Osteocyte (in vitro differentiated cells): ENCODE measurements at places on chromosomes 13 and 19. TPM values are rescaled to one million over a fixed set of nuclear protein-coding genes. Genes with fewer than 3 reads are reported as not detected.

DNA sequence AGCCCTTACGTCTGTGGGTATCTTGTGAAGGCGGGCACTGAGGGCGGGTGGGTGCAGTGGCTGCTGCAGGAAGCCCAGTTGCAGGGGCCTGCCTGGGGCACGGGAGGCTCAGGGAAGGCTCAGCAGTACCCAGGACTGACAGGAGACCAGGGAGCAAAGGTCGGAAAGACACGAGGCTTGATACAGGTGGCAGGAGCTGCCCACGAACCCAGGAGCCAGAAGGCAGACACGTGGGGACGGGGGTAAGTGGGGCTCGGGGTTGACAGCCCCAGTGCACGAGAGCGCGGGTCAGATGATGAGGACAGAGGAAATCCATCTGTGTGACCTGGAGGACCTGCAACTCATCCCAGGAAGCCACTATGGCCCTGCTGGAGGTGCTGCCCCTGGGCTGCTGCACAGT is 25.3 kb downstream of the ELAVL1 start:
- DNase-seq = no peak

GRCh38 chr13:105972306-105972721 is 563.1 kb downstream of the EFNB2 start:
- DNase-seq = no peak

DNA sequence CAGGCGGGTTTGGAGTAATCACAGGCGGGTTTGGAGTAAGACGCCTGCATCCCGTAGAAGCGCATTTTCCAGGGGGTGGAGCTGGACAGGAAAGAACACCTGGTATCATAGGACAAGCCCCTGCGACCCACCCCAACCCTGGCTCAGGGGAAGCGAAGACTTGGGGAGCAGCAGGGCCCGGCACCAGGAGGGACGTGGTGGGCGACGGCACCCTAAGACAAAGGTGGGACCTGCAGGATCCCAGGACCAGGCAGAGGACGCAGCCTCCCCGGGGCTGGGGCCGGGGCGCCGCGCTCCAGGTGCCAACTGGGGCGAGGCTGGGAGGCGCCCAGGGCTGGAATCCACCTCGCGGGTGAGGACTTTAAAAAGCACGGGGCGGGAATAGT is 520 bp downstream of the ZNF600 start:
- DNase-seq = no peak

GRCh38 chr19:53980539-53981375 is 10.7 kb upstream of the CACNG6 start:
- no peak for DNase-seq

DNA sequence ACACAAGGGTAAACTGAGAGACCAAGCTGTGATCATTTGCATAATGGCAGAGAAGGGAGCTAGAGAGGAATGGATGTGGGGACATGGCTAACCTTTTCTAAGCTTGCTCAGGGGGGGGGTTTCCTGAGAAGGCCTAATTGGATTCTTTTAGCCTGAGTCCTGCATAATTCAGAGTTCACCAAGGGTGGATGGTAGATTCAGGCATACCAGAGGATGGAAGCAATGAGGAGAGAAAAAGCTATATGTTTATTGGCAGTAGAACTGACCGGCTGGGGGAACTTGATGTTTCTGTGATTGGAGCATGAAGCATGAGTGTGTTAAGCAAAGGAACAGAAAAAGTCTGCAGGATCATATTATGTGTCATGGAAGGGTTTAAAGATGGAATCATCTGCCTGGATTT is 65.9 kb upstream of the KLF12 start:
- DNase-seq = no peak

DNA sequence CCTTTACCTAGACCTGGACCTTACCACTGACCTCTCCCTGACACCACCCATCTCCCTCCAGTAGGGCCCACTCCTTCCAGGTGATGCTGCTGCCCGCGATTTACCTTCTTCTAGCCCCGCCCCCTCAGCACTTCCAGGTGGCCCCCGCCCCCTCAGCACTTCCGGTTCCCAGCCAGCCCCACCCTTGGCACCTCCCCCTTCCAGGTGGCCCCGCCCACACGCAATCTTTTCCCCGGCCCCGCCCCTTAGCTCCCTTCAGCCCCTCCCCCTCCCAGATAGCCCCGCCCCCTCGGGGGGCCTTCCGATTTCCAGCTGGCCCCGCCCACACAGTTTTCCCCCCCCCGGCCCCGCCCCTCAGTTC is 586 bp downstream of the LIG1 start:
- DNase-seq = peak; percentile 89

- DNase-seq = no peak
Observed at GRCh38 chr19:2101417-2102335, 5.0 kb downstream of the IZUMO4 start.

GRCh38 chr19:38684078-38684861 is 36.8 kb downstream of the ACTN4 start:
- no peak for DNase-seq

DNA sequence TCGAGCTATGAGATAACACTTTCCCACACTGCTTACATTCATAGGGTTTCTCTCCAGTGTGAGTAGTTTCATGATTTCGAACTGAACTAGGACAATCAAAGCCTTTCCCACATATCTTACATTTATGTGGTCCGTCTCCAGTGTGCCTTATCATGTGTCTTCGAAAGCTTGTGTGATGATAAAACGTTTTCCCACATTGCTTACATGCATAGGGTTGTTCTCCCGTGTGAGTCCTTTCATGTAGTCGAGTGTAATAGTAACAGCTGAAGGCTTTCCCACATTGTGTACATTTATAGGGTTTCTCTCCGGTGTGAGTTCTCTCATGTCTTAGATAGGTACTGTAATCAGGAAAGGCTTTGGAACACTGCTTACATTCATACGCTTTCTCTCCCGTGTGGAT is 16.3 kb downstream of the ZNF823 start:
- no peak for DNase-seq

The NLRP5 gene
- total RNA-seq = not detected in 2 replicates

- DNase-seq = peak; percentile 83
Observed at GRCh38 chr13:28532388-28533124, 37.6 kb upstream of the FLT1 start.

DNA sequence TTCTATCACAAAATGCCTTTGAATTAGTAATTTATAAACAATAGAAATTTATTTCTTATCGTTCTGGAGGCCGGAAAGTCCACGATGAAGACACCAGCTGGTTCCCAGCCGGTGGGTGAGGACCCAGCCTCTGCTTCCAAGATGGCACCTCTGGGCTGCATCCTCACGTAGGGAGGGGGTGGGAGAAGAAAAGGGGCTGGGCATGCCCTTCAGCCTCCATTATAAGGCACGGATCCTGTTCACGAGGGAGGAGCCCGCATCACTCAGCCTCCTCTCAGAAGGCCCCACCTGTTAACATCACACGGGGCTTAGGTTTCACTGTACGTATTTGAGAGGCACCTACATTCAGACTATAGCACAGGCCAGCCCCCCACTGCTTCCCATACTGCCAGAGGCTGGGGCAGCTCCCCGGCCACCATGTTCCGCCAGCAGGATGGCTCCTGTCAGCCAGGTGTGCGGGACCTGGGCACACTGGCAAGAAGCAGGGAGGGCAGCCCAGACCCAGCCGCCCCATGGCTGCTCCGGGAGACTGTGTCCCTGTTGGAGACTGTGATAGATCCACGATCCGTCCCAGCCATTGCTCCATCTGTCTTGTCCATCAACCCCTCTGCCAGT is 131.6 kb downstream of the SOX1 start:
- DNase-seq = no peak

DNA sequence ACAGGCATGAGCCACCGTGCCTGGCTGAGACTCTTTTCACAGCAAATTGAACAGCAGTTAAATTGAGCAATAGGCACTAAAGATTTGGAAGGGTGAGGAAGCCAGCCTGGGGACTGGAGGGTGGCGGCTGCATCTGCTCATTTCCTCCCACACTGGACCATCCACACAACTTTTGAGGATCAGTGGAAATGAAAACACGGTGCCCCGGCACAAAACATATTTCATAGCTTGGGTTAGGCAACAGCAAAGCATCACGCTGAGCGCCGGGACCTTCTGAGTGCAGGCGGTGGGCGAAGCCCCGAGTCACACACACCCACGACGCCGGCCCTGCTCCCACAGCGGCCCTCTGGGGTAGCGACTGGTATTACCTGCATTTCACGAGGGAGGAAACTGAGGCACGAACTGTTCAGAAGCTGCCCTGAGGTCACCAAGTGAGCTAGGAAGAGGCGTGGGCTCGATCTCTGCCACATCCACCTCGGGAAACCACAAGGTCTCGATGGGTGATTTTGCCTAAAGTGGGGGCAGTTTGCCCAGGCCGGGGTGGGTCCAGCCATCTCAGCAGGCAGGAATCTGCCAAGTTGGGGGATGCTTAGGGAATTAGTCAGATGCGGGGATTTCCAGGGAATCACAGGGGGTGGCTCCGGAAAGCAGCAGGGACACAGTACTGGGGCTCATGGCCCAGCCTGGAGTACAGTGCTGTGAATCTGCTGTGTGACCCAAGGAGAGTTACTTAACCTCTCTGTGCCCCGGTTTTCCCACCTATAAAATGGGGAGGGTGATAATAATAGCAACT is 3.5 kb upstream of the SBNO2 start:
- no peak for DNase-seq

The BLOC1S3 gene
- total RNA-seq = 16.9 and 23.1 TPM in 2 replicates

- DNase-seq = no peak
Observed at GRCh38 chr19:4653793-4654436, 14.6 kb downstream of the TNFAIP8L1 start.

DNA sequence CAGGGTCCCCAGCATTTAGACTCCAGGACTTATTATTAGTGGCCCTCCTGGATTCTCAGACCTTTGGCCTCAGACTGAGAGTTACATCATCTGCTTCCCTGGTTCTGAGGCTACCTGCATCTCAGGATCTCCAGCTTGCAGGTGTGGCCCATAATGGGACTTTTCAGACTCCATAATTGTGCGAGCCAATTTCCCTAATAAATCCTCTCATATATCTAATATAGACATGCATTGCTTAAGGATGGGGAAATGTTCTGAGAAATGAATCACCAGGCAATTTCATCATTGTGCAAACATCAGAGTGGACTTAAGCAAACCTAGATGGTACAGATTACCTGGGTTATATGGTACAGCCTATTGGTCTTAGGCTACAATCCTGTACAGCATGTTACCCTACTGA is 116.5 kb upstream of the FBXL3 start:
- no peak for DNase-seq

The CNN1 gene
- 8.1 and 9.9 TPM in 2 replicates for total RNA-seq

The JUND gene
- 203 and 241 TPM in 2 replicates for total RNA-seq

The S1PR2 gene
- total RNA-seq = 21.8 and 23.6 TPM in 2 replicates

DNA sequence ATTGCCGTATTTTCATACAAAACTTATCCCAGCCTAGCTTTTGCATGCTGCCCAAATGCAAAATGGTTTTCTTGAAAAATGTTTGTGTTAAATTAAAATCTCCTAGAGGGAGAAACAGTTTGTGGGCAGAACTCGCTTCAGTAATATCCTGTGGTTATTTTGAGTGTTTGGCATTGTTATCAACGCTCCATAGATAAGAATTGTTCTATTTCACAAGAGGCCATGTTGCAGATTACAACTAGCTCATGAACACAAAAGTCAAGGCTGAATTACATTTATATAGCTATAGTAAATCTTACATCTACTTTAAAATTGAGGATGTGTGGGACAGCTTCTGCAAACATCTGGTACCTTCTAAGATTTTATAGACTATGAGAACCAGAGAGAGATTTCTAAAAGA is 447.9 kb downstream of the DCT start:
- no peak for DNase-seq

- DNase-seq = no peak
Observed at GRCh38 chr19:40103600-40103999, 12.9 kb upstream of the ZNF780A start.

The OLFM2 gene
- total RNA-seq = 208 and 236 TPM in 2 replicates

The ZNF254 gene
- total RNA-seq = 18.7 and 19.2 TPM in 2 replicates

The OR7A5 gene
- total RNA-seq = not detected in 2 replicates

- no peak for DNase-seq
Observed at GRCh38 chr19:27671876-27672275, 1541.1 kb downstream of the UQCRFS1 start.

The ZNF571 gene
- total RNA-seq = 5.9 and 8.1 TPM in 2 replicates

The PSPN gene
- 3.2 and 3.5 TPM in 2 replicates for total RNA-seq

DNA sequence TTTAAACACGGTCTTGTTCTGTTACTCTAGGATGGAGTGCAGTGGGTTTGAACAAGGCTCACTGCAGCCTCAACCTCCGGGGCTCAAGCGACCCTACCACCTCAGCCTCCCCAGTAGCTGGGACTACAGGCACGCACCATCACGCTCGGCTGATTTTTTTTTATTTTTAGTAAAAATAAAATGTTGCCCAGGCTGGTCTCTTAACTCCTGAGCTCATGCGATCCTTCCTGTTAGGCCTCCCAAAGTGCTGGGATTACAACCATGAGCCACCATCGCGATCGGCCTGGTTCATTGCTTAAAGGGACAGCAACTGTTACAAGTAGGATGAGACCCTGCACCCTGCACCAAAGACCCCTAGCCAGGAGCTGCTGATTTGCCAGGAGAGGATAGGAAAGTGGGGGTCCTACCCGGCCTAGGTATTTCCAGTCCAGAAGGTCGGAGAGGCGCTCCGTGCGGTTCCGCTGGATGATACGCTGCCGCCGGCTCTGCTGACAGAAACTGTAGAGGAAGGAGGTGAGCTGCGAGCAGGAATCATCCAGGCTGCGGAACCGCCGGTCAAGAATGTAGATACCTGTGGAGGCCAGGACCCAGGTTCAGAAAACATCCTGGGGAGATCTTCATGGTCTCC is 5.1 kb downstream of the FTL start:
- DNase-seq = no peak

DNA sequence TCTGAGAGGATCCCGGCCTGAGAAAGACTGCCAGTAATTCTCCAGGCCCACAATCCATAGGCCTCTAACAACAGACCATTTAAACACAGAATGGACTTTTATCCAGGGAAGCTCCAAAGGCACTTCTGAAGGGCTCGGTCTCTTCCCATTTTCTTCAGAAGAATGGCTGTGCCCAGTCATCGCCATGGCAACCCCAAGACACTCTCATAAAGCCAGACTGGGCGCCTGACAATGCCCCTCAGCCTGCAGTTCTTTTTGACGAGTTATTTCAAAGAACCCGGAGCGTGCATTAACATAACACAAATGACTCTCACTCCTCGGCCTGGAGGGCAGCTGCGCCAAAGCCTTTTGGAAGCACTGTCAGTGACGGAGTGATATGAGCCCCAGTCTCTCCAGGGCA is 61.0 kb downstream of the RASA3 start:
- no peak for DNase-seq
